ENCODE measurements at places on chromosomes 2 and 18.

- DNase-seq: no peak
Measured at GRCh38 chr2:192119536-192119935, 75.2 kb downstream of the TMEFF2 start.

DNA sequence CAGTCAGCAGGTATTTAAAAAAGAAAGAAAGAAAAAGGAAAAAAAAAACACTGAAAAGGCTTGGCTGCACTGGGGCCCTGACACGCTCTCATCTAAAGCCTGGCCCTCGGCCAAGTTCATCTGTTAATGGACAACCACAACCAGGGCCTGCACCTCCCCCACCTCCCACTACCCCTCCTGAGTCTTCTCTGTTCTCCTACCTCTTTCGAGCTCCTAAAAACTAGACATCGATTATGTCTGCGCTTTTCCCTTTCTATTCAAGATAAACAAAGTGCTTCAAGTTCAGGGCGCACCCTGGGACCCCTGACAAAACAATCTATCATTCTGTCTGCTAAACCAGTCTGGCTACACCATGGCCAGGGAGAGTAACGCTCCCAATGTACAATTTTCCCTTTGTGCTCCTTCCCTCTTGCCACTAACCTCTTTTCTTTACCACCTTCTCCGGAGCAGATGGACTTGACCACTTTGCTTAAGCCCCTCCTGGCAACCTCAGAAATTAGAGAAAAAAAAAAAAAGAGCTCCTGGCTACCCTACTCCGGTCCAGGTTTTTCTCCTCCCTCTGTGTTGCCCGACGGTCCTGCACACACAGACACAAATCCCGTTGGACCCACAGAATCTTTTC, 22.7 kb downstream of the BCL11A start:
- peak; percentile 75 for DNase-seq

DNA sequence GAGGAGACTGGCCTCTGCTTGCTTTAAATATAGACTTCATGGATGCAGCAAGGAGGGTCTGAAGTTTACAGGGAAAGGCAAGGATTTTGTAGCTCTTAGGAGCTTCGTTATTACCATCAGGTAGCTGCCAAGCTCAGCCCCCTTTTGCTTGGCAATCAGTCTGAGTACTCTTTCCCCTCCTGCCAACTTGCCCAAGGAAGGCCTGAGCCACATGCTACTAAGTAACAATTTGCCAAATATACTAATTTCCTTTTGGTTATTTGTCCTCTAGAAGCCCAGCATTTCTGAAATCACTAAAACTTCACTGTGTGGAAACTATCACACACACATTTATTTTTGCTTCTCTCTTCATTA, 85.5 kb upstream of the ITPRID2 start:
- DNase-seq: no peak

GRCh38 chr2:208125251-208125650, 927 bp upstream of the CRYGD start:
- DNase-seq: no peak

DNA sequence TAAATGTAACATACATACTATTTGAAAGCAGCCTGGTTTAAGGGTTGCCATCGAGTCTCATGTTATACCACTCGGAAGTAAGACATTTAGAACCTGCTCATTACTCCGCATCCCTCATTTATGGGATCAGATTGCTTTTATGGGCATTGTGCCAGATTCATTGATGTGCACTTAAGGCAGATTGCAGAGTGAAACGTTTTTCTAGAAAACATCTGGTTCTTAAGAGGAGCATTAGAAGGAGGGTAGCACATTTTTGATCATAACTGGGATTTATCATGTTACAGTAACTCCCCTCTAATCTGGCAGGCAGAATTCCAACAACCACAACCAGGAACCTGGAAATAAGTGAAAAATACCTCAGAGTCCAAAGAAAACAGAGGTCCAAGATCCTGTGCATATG, 74.2 kb upstream of the GALNT3 start:
- peak; percentile 44 for DNase-seq

GRCh38 chr2:240296104-240296406, 139.4 kb upstream of the GPC1 start:
- DNase-seq: no peak

DNA sequence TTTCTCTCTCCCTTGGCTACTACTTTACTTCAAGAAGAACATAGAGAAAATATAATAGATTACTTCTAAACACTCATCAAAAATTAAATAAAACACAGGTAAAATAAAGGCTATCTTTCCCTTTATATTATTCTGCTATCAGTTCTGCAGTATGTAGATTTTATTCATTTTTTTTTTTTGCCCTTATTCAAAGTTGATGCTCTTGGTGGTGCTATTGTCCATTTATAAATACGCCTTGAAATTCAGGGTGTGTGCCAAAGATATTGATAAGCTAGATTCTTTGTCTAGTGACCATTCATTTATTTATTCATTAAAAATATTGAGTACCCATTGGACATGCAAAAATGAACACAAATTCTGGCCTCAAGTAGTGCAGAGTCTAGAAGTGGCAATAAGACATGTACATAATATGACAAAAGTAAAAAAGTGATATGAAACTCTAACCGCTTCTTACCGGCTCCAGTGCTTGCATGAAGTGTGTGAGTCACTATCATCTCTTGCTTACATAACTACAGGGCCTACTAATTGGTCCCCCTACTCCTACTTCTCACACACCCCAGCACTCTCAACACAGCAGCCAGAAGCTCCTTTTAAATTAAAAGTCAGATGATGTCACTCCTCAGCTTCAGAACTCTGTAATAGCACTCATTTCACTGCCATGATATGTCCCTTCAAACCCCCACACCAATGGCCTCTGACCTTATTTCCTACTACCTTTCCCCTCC, 208.3 kb upstream of the FANCL start:
- DNase-seq: no peak

DNA sequence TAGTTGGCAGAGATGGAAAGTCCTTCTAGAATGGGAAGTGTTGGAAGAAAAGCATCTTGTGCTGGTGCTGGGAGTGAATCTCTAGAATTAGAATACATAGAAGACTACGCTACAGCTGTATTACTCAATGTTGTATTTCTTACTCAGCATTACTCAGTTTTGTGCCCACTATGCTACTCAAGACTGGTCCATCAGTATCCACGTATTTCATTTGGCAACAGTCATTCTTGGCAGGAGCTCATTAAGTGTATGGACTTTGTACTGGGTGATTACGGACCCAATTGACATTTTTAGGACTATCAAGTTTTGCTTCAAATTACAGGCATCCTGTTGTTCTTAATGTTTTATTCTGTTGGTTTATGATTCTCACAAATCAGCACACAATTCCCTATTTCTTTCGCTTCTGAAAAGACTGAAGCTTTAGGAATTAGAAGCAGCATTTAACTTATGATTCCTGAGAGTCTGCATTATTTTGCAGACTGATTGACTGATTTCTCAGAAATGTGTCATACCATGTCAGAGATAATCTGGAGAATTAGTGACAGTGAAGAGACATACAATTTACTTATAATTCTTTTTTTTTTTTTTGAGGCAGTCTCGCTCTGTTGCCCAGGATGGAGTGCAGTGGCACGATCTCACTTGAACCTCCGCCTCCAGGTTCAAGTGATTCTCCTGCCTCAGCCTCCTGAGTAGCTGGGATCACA, 136.9 kb downstream of the MYO3B start:
- no peak for DNase-seq

GRCh38 chr2:135585586-135585985, 54.3 kb downstream of the R3HDM1 start:
- peak; percentile 3 for DNase-seq

DNA sequence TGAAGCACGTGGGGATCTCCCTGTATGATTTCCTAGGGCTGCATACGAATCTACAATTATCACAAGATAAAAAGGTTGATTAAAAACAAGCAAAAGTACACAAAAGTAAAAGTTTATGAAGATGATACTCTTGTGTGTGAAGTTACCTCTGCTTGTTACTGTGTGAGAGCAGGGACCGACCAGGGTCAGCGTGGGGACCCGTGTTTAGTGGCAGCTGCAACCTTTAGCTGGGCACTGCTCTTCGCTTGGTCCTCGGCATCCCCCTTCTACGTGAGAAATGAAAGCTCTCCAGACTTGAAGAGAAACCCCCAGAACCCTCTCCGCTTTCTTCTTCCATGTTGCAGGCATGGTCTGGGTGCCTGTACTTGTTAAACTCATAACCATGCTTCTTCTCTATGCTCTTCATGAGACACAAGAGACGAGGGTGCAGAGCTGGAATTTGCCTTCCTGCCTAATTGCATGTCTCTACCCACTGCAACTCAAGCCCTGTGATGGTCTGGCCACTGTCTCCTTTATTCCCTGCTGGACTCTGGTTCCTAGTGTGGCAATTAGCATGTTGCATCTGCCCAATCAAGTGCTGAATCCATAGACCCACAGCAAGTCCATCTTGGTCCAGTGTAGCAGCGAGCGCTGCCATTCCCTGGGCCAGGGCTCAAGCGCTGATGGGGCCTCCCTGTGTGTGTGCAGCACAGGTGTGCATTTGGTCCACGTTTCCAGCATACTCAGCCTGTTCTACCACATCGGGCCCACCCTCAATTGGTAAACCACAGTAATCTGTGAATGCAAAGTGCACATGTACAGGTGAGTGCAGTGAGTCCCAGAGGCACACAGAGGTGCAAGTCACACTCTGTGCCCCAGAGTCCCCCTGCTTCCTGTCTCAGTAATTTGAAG, 88.5 kb downstream of the TWIST2 start:
- DNase-seq: no peak

- DNase-seq: no peak
Measured at GRCh38 chr2:239329284-239329971, 71.4 kb downstream of the HDAC4 start.

DNA sequence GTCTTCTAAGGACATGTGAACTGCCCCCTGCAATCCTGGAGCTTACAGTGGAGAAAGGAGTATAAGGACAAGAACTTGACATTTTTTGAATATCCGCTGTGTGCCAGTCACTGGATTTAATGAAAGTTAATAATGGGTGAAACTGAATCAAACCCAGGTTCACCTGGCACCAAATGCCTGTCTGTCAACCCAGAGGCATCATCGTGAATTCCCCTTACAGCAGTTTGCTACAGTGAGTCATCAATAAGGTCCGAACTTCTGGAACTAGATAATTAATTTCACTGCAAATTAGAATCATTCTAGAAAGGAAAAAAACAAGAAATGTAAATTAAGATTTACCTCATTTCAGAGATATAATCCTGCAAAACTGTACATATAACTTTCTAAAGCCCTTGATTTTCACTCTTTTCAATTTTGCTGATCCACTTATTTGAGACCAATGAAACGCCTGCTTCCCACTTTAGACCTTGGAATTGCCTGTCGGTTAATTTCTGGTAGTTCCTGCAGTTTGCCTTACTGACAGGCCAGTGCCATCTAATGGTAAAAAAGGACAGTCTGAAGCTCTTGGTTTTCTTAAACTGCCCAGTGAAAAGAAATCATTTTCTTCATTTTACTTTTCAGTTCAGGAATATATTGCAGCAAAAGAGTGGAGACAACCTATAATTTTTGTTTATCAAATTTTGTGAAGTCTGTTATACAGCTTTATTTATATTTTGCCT, 8.2 kb downstream of the DSG2 start:
- no peak for DNase-seq
